AG08395 (cell line): ENCODE measurements at places on chromosomes 5 and 9.

- peak; percentile 44 for DNase-seq
Observed at GRCh38 chr5:82358457-82358856, 80.3 kb upstream of the RPS23 start.

GRCh38 chr9:38120961-38121360, 51.9 kb upstream of the SHB start:
- DNase-seq = no peak

DNA sequence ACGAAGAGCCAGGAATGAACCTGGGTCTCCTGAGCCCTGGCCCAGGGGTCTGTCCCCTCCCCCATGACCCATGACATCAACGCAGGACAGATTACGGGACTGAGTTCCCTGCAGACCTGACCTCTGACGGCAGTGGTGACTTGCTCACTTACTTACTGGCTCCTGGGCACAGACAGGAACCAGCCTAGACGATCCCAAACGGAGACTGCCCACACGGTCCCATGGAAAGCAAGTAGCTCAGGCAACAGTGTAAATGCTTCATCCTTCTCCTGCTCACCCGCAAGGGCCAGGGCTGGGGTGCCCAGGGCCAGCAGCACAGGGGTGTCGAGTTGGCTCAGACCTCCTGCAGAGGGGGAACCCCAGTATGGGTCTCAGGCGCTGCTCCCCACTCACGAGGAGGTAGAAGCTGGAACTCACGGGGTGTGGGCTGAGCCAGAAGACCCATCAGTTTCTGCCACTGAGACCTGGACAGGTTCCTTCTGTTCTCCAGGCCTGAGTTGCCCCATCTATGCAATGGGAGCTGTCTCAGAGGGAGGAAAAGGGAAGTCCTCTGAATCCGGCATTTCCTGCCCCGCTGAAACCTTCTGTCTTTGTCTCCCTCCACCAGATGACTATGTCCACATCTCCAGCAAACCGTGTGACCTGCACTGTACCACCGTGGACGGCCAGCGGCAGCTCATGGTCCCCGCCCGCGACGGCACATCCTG, 5.6 kb downstream of the ADAMTSL2 start:
- no peak for DNase-seq

- DNase-seq = no peak
Observed at GRCh38 chr5:134913795-134914194, 8.9 kb downstream of the PCBD2 start.

- no peak for DNase-seq
Observed at GRCh38 chr9:88307136-88307535, 81.1 kb upstream of the SPIN1 start.

DNA sequence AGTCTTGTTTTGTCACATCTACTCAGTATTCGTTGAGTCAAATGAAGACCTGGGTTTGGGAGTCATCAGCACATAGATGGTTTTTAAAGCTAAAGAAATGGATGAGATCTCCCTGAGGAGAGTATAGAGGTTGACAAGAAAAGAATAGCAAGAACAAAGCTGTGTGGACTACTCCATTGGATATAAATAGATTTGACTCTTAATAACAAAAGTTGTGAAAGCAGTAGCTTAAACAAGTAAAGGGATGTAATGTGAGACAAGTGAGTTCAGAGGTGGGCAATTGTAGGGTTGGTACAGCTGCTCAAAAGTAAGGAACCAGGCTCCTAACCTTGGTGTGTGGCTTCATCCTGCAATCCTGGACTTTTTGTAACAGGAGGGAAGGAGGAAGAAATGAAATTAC, 49.3 kb downstream of the CSNK1G3 start:
- no peak for DNase-seq

GRCh38 chr5:131268758-131269370, 5.0 kb downstream of the CDC42SE2 start:
- DNase-seq = no peak

- no peak for DNase-seq
Observed at GRCh38 chr9:113341712-113342410, 1.8 kb upstream of the WDR31 start.

GRCh38 chr9:108001237-108001636, 511.7 kb upstream of the KLF4 start:
- DNase-seq = no peak

- DNase-seq = no peak
Observed at GRCh38 chr5:81027481-81028058, 67.4 kb downstream of the RASGRF2 start.

DNA sequence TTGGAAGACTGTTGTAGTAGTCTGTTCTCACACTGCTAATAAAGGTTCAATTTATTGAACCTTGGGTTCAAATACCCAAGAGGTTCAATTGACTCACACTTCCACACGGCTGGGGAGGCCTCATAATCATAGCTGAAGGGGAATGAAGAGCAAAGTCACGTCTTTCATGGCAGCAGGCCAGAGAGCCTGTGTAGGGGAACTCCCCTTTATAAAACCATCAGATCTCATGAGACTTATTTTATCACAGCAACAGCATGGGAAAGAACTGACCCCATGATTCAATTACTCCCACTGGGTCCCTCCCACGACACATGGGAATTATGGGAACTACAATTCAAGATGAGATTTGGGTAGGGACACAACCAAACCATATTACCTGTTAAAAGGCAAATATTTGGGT, 268.2 kb downstream of the TMEM167A start:
- no peak for DNase-seq

- DNase-seq = no peak
Observed at GRCh38 chr5:1663186-1663585, 136.5 kb downstream of the MRPL36 start.

GRCh38 chr9:110101531-110102161, 106.3 kb downstream of the C9orf152 start:
- DNase-seq = no peak

- DNase-seq = no peak
Observed at GRCh38 chr5:150243590-150243989, 46.0 kb downstream of the CAMK2A start.

GRCh38 chr5:143870871-143871632, 59.1 kb downstream of the HMHB1 start:
- DNase-seq = no peak

GRCh38 chr5:139636207-139636792, 11.8 kb upstream of the CXXC5 start:
- no peak for DNase-seq
